ENCODE measurements at places on chromosomes 13 and 19. TPM values are rescaled to one million over a fixed set of nuclear protein-coding genes. Genes with fewer than 3 reads are reported as not detected.

WASF3 gene
- total RNA-seq, result 51.5 TPM

ZNF844 gene
- total RNA-seq, result 20.6 TPM

USF2 gene
- total RNA-seq, result 39.4 TPM

SPINT2 gene
- 53.1 TPM for total RNA-seq

ZNF682 gene
- total RNA-seq, result 14.2 TPM

OR7C1 gene
- not detected for total RNA-seq

FBXO27 gene
- total RNA-seq, result 6.4 TPM

DNA sequence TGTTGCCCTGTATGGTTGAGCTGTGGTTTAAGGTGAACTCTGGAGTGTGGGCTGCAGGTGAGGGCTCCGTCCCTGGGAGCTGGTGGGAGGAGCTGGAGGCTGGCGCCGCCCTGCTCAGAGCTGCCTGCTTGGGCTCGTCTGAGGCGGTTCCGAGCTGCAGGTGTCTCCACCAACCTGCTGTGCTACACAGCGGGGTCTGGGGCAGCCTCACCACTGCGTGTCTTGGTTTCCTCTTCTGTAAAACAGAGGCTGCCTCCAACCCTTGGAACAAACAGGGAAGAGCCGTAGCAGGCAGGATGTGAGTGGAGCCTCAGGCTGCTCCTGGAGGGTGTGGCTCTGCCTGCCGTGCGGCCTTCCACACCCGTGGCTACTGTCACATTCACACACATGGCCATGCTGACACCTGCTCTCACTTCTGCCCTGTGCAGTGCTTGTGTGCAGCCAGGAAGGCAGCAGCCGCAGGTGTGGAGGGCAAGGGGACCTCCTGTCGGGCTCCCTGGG, 21.4 kb downstream of the NAXD start:
- DNase-seq, result no peak

- DNase-seq, result no peak
Measured at GRCh38 chr13:29550430-29550988, 45.0 kb downstream of the SLC7A1 start.

DNA sequence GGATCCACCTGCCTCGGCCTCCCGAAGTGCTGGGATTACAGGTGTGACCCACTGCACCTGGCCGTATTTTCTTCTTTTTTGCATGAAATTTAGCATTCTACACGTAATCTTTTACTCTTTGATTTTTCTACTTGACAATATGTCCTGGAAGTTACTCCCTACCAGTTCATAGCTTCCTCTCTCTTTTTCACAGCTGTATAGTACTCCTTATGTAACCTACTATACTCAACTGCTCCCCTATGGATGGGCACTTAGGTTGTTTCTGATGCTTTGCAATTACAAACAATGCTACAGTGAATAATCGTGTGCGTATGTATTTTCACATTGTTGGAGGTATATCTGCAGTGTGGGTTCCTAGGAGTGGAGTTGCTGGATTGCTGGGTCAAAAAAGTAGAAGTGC, 90.5 kb upstream of the FARP1 start:
- no peak for DNase-seq

DNA sequence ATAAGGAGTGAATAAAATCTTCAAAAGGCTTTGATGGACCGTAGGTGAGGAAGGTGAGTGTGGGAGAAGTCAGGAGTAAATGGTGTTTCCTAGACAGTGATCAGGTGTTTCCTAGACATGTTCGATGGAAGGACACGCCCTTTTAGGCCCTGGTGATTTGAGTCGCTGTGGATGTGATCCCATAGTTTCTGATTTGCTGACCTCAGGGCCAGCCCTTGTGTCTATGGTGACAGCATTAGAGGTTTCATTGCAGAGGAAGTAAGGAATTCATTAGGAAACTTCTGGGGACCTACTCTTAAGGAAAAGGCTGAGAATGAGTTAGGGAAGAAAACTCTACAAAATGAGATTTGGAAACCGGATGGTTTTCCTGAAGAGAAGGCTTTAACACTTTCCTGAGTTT, 31.5 kb upstream of the RNF113B start:
- no peak for DNase-seq

DNA sequence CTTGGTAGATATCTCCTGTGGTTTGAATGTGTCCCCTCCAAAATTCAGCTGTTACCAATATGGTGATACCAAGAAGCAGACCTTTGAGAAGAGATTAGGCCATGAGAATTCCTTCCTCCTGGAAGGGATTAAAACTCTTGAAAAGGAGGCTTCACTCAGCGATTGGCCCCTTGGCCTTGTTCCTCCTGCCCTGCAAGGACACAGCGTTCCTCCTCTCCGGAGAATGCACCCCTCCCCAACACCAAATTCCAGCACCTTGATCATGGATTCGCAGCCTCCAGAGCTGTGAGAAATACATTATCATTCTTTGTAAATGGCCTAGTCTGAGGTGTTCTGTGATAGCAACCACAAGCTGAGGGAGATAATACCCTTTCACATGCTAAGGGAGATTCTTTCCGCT, 34.5 kb upstream of the ARHGEF7 start:
- no peak for DNase-seq

DNA sequence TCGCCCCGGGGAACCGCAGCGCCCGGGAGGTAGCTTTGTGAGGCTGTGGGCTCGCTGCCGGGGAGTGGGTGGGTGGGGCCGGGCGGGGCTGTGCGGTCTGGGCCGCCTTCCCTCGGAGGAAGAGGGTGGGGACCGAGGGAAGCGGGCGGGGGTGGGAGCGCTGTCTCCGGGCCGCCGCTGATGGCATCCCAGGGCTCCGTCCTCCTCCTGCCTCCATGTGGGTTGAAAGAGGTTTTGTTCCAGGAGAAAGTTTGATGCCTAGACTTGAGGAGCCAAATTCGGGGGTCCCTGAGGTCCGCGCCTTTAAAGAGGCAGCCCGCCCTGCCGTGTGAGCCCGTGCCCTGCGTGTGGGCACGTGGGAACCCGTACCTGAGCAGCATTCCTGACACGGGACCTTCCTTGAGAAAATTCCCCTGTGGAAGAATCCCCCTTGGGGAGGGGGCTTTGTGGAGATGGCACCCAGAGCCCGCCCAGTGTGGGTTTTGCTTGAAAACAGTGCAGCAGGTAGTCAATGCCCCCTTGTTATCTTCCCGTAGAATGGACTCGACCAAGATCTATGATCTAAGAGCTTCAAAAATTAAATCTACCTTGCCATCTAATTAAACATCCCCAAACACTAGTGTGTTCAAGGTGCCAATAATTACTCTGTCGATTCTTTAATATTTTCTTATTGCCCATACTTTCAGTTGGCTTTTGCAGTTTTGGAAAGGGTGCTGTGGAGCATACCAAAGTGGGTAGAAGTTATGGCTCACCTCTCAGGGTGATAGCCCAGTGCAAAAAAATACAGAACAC, 107.8 kb downstream of the RXFP2 start:
- DNase-seq, result peak; percentile 37

- DNase-seq, result no peak
Measured at GRCh38 chr13:113922412-113923118, 51.3 kb downstream of the C13orf46 start.

DNA sequence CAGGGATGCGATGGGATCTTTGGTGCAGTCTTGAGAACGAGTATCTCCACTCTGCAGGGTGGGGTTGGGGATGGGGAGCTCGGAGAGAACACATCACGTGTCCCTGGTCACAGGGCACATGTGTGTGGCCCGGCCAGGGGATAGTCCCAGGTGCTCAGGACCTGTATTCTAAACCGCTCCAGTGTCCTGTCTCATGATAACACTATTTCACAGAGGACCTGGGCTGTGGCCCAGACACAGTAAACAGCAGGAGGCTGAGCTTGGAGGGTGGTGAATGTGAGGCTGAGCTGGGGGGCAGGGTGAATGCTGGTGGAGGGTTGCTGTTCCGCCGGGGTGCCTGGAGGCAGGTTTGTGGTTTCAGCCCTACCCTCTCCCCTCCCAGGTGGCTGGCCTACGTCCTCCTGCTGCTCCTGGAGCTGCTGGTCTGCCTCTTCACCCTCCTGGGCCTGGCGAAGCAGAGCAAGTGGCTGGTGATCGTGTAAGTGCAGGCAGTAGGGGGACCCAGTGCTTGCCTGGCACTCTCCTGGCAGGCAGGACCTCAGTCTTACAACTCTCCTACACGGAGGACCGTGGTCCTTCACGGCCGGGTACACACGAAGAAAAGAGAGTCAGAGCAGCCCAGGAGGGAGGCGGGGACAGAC, 11.1 kb downstream of the TTYH1 start:
- DNase-seq, result no peak

- DNase-seq, result peak; percentile 60
Measured at GRCh38 chr19:38228491-38229439, 4.7 kb upstream of the DPF1 start.

DNA sequence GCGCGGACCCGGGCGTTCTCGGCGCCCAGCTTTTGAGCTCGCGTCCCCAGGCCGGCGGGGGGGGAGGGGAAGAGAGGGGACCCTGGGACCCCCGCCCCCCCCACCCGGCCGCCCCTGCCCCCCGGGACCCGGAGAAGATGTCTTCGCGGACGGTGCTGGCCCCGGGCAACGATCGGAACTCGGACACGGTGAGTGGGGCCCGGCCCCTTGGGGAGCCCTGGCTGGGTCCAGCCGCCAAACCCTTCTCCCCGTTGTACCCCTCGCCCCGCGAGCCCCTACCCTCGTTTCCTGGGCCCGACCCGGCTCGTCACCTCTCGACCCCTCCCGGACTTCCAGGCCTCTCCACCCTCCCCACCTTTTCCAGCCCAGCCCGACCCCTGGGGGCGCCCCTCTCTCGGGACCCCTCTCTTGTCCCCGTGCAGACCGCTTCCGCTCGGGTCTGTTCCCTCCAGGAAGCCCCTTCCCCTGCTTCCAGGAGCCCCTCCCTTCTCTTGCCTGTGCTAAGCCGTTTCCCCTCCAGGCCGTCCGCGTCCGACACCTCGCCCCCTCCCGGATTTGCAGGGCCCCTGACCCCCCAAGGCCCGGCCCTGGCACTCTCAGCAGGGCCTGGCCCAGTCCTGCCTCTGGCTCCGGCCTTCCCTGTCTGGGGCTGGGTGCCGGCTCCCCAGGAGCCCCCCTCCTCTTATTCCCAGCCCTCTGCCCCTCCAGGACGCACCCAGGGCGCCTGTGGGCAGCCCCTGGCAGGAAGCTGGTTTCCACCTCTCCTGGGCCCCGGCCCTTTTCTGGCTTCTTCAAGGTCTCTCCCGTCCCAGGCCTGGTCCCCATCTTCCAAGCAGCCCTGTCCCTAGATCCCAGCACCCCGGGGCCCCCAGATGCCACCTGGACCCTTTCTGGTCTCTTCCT, 632 bp downstream of the MARK4 start:
- peak; percentile 17 for DNase-seq

DNA sequence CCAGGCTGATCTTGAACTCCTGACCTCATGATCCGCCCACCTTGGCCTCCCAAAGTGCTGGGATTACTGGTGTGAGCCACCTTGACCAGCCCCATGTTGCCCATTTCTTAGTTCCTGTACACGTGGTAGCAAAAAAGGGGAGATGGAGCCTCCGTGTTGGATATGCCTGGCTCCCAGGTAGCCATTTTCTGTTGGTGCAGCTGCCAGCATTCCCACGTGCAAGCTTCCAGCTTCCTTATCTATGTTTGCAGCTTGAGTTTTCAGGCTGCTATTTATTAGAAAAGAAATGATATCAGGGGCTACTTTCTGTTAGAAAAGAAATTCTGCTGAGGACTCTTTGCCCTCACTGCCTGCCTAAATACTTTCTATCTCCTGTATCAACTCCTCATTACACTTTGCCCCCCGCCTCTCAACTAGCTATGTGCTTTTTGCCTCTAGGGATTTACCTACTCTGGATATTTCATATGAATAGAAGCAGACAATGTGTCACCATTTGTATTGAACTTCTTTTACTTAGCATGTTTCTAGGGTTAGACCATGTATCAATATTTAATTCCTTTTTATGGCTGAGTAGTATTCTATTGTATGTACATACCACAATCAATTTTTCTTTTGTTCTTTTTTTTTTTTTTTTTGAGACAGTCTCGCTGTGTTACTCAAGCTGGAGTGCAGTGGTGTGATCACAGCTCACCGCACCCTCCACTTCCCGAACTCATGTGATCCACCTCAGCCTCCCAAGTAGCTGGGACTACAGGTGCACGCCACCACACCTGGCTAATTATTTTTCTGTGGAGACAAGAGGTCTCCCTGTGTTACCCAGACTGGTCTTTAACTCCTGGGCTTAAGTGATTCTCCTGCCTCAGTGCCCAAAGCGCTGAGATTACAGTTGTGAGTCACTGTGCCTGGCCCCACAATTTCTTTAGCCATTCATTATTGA, 3.4 kb upstream of the TMED1 start:
- no peak for DNase-seq

DNA sequence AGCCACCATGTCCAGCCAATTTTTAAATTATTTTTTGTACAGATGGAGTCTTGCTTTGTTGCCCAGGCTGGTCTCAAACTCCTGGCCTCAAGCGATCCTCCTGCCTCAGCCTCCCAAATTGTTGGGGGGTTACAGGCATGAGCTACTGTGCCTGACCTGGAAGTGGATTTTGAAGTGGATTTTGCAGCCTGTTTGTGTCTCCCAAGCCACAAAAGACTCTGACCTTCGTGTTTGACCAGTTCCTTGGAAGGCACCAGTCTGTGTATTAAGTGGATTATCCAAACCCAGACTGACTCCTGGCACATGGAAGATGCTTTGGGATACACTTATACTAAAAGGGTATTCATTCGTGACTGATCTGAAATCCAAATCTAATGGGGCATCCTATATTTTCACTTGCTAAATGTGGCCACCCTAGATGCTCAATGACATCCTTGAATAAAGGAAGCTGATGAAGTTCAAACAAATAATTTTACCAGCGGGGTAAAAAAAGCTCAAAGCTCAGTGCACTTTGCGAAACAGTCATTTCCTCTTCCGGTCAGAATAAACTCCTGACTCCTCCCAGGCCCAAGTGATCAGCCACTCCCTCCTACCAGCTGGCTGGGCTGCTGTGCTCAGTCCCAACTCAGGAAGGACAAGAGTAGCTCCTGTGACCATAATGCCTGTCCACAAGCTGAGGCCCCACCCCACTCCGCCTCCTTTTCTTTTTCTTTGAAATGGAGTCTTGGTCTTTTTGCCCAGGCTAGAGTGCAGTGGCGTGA, 32.6 kb upstream of the GATAD2A start:
- DNase-seq, result no peak

- DNase-seq, result no peak
Measured at GRCh38 chr13:41428155-41428554, 29.2 kb upstream of the RGCC start.

DNA sequence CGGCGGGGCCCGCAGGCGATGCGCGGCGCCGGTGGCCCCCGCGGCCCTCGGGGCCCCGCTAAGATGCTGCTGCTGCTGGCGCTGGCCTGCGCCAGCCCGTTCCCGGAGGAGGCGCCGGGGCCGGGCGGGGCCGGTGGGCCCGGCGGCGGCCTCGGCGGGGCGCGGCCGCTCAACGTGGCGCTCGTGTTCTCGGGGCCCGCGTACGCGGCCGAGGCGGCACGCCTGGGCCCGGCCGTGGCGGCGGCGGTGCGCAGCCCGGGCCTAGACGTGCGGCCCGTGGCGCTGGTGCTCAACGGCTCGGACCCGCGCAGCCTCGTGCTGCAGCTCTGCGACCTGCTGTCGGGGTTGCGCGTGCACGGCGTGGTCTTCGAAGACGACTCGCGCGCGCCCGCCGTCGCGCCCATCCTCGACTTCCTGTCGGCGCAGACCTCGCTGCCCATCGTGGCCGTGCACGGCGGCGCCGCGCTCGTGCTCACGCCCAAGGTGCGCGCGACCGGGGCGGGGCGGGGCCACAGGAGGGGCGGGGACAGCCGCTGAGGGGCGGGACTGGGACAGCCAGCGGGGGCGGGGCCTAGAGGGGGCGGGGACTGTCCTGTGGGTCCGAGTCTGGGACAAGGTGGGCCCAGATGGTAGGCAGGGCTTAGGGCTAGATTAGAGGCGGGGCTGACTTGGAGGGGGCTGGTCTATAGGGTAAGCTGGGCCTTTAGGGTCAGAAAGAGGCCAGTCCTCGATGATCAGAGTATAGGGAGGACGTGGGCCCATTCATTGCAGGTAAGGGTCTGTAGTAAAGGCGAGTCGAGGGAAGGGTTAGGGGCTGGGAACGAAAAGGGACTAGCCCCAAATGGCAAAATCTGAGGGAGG, 5.1 kb downstream of the GRIN2D start:
- DNase-seq, result peak; percentile 39

GRCh38 chr13:27396252-27396846, 28.1 kb upstream of the GTF3A start:
- DNase-seq, result no peak
